ENCODE measurements at places on chromosomes 11 and 22.
A peak's percentile ranks its signal among the peaks of the same experiment; 100 is the strongest.

GRCh38 chr22:42955087-42955635, 59.8 kb downstream of the PACSIN2 start:
- peaks cover 54% of the 10 kb centered on the region for H3K4me1 ChIP-seq
- H3K27ac ChIP-seq = no peak overlapping the region
- H3K27me3 ChIP-seq = no peaks in the 10 kb centered on the region
- H3K36me3 ChIP-seq = peaks cover 23% of the 10 kb centered on the region
- no peak overlapping the region for H3K4me3 ChIP-seq

DNA sequence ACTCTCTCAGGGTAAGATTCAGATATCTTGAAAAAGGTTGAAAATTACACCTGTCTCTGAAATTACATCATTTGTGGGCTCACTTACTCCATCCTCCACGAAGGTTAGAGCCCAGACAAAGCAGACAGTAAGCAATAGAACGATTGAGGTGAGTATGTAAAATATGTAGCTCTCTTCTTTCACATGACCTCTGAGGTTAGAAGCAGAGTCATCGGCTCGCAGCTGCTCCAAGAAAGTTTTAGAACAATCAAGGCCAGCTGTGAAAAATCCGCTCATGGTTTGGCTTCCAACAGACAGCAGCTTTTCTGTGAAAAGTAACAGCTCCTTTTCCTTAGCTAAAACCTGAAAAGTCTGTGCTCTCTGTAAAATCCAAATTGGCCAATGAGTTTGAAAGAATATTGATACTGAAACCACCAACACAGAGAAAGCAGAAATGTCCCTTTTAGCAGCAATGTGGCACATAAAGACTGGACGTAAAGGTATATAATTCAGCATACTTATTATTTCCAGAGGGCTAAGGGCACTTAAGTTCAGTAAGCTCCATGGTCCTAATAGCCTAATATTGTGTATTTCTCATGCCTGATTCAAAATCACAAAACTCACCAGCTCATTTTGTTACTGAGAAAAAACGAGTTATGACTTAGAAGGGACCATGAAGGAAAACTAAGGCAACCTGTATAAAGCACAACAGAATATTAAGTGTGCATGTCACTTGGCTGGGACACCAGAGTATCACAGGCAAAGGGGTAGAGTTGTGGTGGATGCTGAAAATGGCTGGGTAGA, 78.2 kb downstream of the FAM76B start:
- H3K36me3 ChIP-seq = no peaks in the 10 kb centered on the region
- no peak overlapping the region for H3K27ac ChIP-seq
- no peak for DNase-seq
- peaks cover 8% of the 10 kb centered on the region for H3K4me1 ChIP-seq
- H3K27me3 ChIP-seq = no peaks in the 10 kb centered on the region

DNA sequence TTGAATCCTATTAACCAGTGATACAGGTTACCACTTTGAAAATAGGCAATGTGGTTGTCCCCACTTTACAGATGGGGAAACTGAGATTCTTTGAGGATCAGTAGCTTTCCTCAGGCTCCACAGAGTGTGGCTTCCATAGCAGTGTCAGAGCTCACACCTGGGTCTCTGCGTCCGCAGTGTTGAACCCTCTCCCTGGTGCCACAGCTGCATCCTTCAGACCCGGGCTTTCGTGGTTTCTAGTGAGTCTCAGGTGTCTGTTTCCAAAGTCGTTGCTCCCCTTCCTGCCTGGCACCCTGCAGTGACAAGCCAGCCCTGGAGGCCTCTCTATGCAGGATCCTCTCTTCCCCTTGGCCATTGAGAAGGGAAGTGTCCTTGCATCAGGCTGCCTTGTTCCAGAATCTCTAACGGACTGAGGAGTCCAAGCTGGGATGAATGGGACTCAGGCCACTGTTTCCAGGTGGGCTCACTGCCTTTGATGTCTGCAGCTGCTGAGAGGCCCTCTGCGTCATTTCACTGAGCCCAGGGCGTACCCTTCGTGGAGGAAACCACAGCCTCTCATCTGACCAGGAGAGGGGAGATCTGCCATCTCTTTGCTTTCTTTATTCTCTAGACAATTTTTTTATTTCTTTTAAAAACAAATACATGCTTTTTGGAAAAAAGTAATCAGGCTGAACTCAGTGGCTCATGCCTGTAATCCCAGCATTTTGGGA, 48.4 kb upstream of the MICAL2 start:
- H3K4me1 ChIP-seq = peaks cover 16% of the 10 kb centered on the region
- no peak overlapping the region for H3K27ac ChIP-seq
- no peak overlapping the region for H3K4me3 ChIP-seq
- H3K27me3 ChIP-seq = peaks cover 12% of the 10 kb centered on the region

- peak overlapping the region; percentile 87 for H3K4me3 ChIP-seq
- no peak for DNase-seq
- peak overlapping the region; percentile 53 for H3K27ac ChIP-seq
- peaks cover 32% of the 10 kb centered on the region for H3K36me3 ChIP-seq
- peaks cover 8% of the 10 kb centered on the region for H3K27me3 ChIP-seq
- H3K4me1 ChIP-seq = peaks cover 42% of the 10 kb centered on the region
Observed at GRCh38 chr11:47216121-47216798, 1.5 kb downstream of the DDB2 start.

GRCh38 chr11:5129457-5129877, 8.7 kb downstream of the OR52A5 start:
- no peaks in the 10 kb centered on the region for H3K4me1 ChIP-seq
- DNase-seq = no peak
- H3K4me3 ChIP-seq = no peak overlapping the region
- H3K36me3 ChIP-seq = no peaks in the 10 kb centered on the region

DNA sequence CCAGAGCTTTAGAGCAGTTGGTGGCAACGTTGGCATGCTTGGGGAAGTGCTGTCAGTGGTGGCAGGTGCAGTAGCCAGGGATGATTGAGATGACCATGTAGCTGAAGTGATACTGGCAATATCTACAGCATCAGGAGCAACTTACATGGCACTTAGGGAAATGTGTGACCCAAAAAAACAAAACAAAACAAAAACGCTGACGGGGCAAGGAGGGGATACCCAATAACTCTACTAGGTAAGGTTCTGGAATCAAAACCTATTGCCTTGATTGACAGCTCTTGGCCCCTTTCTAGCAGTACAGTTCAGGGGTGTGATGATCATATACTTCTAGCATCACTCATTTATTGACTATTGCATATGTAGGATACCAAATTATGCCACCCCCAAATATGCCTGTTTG, 312.6 kb downstream of the AASDHPPT start:
- peaks cover 2% of the 10 kb centered on the region for H3K27me3 ChIP-seq
- no peak for DNase-seq
- no peaks in the 10 kb centered on the region for H3K4me1 ChIP-seq
- H3K27ac ChIP-seq = no peak overlapping the region
- H3K36me3 ChIP-seq = no peaks in the 10 kb centered on the region

GRCh38 chr22:27912101-27912500, 7.0 kb downstream of the PITPNB start:
- H3K27me3 ChIP-seq = no peaks in the 10 kb centered on the region
- no peak for DNase-seq
- no peak overlapping the region for H3K27ac ChIP-seq
- H3K36me3 ChIP-seq = peaks cover 40% of the 10 kb centered on the region

- H3K4me1 ChIP-seq = peaks cover 15% of the 10 kb centered on the region
- no peak overlapping the region for H3K4me3 ChIP-seq
- no peak overlapping the region for H3K27ac ChIP-seq
Observed at GRCh38 chr22:28424427-28425080, 255.1 kb downstream of the TTC28 start.

- no peak overlapping the region for H3K4me3 ChIP-seq
- peaks cover 20% of the 10 kb centered on the region for H3K27me3 ChIP-seq
- peaks cover 48% of the 10 kb centered on the region for H3K4me1 ChIP-seq
Observed at GRCh38 chr11:85758026-85758425, 52.9 kb downstream of the SYTL2 start.

- DNase-seq = no peak
- peaks cover 5% of the 10 kb centered on the region for H3K27me3 ChIP-seq
- peak overlapping the region; percentile 15 for H3K4me3 ChIP-seq
- peak overlapping the region; percentile 12 for H3K27ac ChIP-seq
Observed at GRCh38 chr11:20075627-20076026, 84.6 kb downstream of the DBX1 start.

DNA sequence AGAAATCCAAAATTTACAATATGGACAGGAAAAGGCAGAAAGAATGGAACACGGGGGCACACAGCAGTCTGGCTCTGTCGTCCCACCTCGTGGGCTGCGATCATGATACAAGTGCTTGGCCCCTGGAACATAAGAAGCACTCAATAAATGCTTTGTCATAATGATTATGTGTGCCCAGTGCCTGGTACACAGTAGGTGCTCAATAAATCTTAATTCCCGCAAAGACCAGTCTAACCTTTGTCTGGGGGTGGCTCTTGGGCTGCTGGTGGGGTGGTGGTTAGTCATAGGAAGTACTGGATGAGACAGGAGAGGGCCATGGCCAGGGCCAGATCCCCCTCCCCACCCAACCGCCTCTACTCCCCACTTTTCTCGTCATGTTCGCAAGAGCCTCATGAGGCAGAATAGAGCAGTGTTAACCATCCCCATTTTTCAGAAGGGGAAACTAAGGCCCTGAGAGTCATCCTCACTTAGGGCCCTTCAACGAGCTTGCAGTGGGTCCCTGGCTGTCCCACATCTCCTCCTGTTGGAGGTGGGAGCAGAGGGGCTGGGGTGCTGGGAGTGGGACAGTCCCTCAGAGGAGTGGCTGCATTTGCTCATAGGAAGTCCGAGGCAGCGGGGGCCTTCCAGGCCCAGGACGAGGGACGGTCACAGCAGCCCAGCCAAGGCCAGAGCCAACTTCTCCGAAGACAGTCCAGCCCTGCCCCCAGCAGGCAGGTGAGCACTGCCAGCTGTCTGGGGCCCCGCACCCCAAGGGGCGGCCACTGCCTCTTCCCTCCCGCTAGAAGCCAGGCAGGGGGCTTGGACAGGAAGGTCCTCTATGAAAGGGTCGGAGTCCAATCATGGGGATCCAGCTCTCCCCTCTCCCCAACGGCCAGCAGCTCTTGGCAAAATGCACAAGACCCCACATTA, 36.1 kb downstream of the TRIOBP start:
- H3K27me3 ChIP-seq = peaks cover 4% of the 10 kb centered on the region
- H3K4me1 ChIP-seq = peaks cover 47% of the 10 kb centered on the region
- DNase-seq = no peak
- H3K27ac ChIP-seq = peak overlapping the region; percentile 58
- peaks cover 5% of the 10 kb centered on the region for H3K36me3 ChIP-seq

GRCh38 chr11:116710001-116710674, 62.6 kb downstream of the BUD13 start:
- no peak for DNase-seq
- H3K4me3 ChIP-seq = no peak overlapping the region
- H3K36me3 ChIP-seq = no peaks in the 10 kb centered on the region
- peak overlapping the region; percentile 51 for H3K27ac ChIP-seq
- peaks cover 17% of the 10 kb centered on the region for H3K27me3 ChIP-seq

- H3K4me1 ChIP-seq = peaks cover 28% of the 10 kb centered on the region
- H3K36me3 ChIP-seq = no peaks in the 10 kb centered on the region
- no peak overlapping the region for H3K4me3 ChIP-seq
Observed at GRCh38 chr11:63567044-63567840, 4.1 kb upstream of the PLAAT2 start.

- no peak overlapping the region for H3K4me3 ChIP-seq
- peaks cover 4% of the 10 kb centered on the region for H3K27me3 ChIP-seq
- peaks cover 11% of the 10 kb centered on the region for H3K4me1 ChIP-seq
- no peak overlapping the region for H3K27ac ChIP-seq
- H3K36me3 ChIP-seq = peaks cover 38% of the 10 kb centered on the region
Observed at GRCh38 chr22:31680861-31681341, 18.9 kb upstream of the PISD start.

- H3K4me1 ChIP-seq = peaks cover 53% of the 10 kb centered on the region
- no peak for DNase-seq
- no peaks in the 10 kb centered on the region for H3K27me3 ChIP-seq
- H3K27ac ChIP-seq = no peak overlapping the region
- no peak overlapping the region for H3K4me3 ChIP-seq
Observed at GRCh38 chr22:38867471-38868285, 4.3 kb downstream of the CBX6 start.

DNA sequence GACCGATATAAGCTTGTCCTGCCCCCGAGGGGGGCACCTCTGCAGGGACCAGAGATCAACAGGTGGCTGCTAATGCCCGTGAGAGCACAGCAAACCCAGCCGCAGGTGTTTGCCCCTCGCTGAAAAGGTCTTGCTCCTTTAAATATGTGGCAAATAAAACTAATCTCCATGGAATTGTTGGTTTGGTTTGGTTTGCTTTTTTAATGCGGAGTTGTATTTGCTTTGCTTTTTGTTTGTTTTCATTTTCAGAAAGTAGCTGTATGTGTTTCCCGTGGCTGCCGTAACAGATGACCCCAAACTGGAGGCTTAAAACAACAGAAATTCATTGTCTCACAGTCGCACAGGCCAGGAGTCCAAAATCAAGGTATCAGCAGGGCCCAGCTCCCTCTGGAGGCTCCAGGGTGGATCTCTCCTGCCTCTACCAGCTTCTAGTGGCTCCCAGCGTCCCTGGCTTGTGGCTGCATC, 93.0 kb downstream of the CELSR1 start:
- H3K4me3 ChIP-seq = no peak overlapping the region
- no peak for DNase-seq
- H3K4me1 ChIP-seq = peaks cover 58% of the 10 kb centered on the region
- H3K27ac ChIP-seq = no peak overlapping the region

DNA sequence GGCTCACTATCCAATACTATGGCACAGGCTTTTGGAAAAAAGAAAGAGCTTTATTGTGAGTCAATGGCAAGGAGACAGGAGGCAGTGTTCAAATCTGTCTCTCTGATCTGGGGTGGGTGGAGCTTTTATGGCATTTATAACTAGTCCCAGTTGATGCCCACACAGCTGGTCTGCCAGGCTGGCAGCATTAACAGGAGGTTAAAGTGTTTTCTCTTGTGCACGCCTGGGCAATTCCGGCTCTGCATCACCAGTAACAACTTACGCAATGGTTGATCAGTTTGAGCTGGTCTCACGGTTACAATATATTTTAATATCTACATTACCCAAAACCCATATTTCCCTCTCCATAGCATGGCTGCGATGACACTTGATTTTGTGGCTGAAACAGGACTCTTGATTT, 15.1 kb upstream of the SMIM38 start:
- H3K36me3 ChIP-seq = peaks cover 13% of the 10 kb centered on the region
- H3K27me3 ChIP-seq = peaks cover 6% of the 10 kb centered on the region
- no peak overlapping the region for H3K4me3 ChIP-seq
- H3K27ac ChIP-seq = no peak overlapping the region
- H3K4me1 ChIP-seq = peaks cover 5% of the 10 kb centered on the region
- no peak for DNase-seq

DNA sequence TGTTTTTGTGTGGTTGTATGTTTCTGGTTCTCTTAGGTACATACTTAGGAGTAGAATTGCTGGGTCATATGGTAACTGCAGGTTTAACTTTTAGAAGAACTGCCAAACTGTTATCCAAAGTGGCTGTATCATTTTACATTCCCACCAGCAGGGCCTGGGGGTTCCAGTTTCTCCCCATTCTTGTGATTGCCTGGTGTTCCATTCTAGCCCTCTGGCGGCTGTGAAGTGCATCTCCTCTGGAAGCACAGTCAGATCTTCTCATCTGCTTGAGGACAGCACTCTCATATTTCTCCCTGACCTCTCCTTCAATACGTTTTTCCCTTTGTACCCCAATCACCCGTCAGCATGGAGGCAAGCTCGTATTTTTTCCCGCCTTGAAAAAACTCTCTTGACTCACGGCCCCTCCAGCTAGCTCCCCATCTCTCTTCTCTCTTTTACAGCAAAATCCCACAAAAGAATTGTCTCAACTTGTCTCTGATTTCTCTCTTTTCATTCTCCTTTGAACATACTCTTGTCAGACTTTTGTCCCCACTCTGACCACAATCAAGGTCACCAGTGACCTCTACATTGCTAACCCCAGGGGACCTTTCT, 56.8 kb upstream of the THY1 start:
- DNase-seq = peak; percentile 46
- no peak overlapping the region for H3K4me3 ChIP-seq
- peaks cover 58% of the 10 kb centered on the region for H3K27me3 ChIP-seq
- H3K4me1 ChIP-seq = peaks cover 36% of the 10 kb centered on the region
- H3K36me3 ChIP-seq = no peaks in the 10 kb centered on the region
- H3K27ac ChIP-seq = no peak overlapping the region
